ENCODE measurements at places on chromosomes 6 and 20.
A peak's percentile ranks its signal among the peaks of the same experiment; 100 is the strongest.

GRCh38 chr6:106799031-106799894 is 169.9 kb downstream of the QRSL1 start:
- DNase-seq = no peak

DNA sequence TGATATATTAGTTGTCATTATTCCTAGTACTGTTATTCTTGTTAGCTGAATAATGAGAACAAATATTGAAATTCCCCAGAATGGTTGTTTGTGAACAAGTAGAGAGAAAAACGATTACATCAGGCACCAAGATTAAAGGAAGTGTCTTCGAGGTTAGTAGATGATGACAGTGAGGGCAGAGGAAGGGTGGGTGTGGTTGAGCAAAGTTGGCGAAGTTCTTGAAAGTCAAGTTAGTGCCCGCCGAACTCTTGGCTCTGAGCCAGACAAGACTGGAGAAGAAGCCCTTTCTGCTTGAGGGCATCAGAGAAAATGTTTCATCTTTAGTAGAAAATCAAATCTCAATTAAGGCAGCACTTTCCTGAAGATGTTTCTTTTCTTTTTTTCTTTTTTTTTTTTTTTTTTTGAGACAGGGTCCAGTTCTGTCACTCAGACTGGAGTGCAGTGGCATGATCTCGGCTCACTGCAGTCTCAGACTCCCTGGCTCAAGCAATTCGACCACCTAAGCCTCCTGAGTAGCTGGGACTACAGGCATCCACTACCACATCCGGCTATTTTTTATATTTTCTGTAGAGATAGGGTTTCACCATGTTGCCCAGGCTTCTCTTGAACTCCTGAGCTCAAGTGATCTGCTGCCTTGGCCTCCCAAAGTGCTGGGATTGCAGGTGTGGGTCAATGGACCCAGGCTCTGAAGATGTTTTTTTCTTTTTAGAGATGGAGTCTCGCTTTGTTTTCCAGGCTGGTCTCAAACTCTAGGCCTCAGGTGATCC is 77.1 kb downstream of the SGK1 start:
- DNase-seq = peak; percentile 36

DNA sequence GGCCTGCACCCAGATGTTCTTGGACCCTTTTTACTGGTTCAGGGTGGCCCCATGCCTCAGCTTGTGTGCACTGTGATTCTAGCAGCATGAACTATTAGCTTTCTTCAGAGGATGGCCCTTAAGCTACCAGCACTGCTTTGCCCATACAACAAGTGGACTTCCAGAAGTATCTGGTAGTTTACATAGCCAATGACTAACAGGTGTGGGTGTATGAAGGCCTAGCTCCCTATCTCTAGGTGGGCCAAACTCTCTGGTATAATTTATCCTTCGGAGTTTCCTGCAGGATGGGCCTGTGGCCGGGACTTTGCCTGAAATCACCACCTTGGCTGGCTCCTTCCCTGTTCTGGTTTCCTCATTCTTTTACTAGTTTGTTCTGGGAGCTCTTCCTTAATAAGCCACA is 26.1 kb upstream of the JAG1 start:
- no peak for DNase-seq

DNA sequence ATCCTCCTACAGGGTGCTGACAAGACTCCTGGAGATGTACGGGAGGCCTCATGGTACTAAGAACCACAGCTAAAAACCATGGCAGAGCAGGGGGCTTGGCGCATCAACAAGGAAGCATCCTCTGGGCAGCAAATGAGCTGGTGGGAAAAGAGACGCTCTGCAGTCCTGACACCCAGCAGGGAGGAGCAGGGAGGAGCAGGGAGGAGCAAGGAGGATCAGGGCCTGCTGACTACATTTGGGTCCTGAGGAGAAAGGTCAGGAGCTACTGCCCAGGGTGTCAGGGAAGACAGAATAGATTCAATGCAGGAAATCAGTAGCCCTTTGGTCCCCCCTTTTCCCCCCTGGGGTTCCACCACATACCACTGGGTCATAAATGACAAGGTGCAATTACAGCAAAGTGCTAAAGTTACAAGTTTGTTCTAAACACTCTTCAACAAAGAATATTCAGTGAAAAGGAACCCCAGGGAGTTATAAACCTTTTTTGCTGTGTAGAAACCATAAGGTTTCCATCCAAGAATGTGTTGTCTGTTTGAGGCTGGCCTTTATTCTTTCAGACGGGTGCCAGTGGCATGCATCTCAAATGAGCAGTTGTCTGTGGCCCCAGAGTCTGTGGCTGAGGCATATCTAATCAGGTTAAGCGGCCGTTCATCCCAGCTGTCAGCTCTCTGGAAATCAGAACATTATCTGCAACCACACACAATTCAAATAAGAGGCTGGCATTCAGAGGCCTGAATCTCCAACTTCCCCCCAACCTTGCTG is 325.0 kb downstream of the CDC5L start:
- no peak for DNase-seq

DNA sequence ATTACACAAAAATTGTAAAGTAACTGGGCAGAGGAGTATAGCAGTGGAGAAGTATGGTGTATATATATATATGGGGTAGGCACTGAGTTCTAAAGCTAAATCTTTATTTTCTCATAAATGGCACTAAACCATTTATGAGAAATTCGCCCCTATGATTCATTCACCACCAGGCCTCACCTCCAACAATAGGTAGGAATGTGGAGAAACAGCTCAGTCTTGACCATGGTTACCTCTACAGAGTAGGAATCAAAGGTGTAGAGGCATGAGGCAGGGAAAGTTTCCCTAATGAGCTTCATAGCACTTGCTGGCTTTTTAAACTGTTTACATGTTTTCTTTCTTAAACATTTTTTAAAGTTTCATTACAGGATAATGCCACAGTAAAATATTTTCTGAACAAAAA is 36.9 kb upstream of the SUMO4 start:
- no peak for DNase-seq

DNA sequence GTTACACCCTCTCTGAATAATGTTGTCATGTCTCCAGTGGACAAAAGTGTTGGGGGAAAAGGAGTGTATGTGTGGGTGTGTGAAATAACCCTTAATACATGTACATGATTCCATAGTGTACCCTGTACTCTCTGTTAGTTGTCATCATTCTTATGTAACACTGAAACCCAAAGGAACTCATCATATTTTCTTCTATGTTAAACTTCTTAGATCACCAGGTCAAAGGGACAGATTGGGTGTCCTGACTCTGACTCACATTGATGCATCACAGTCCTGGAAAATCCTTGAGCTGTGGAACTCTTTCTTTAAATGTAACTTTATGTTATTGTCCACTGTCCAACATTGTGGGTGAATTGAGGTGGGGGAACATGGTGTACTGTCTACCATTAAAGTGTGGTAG is 350.5 kb downstream of the DHX35 start:
- no peak for DNase-seq

DNA sequence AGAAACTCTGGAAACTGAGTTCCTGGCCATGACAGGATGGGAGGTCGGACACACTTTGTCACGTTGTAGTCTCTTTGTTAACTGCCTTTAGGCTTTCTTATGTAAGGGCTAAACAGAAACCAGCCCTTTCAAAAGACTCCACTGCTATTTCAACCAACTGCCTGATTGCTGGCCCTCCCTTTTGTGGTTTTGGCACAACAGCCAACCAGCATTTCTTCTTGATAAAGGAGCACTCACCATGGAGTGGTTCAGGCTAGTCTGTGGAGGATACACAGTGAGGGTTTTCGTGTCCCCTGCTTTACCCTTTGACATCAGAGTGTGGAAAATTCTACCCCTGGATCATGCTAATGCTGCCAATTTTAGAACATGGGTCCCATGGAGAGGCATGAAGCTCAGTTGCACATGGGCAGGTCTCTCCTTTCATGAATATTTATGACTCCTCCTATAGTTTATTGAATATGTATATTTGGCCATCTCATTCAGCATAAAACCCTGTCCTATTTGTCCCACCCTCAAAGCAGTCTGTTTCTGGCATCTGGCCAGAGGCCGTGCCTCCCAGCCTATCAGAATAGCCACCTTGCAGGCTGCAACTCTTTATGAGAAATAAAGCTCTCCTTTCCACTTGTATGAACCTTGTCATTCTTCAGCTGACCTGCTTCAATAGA is 148.3 kb downstream of the HS3ST5 start:
- no peak for DNase-seq

DNA sequence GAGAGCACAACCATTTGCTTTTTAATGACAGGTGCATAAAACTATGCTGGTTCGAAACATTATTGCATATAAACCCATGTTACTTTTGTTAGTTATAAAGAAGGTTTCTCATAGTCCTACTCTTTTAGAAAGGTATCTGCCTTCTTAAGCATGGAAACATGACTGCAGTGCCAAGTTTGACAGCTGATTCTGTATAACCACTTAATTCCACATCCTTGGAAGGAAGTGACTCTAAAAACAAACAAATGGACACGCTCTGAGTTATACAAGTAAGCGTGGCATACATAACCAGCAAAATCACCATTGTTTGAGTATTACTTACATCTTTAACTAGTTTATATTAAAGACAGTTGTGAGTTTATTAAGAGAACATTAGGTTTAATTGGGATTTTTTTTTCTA is 125.0 kb upstream of the HDGFL1 start:
- no peak for DNase-seq

DNA sequence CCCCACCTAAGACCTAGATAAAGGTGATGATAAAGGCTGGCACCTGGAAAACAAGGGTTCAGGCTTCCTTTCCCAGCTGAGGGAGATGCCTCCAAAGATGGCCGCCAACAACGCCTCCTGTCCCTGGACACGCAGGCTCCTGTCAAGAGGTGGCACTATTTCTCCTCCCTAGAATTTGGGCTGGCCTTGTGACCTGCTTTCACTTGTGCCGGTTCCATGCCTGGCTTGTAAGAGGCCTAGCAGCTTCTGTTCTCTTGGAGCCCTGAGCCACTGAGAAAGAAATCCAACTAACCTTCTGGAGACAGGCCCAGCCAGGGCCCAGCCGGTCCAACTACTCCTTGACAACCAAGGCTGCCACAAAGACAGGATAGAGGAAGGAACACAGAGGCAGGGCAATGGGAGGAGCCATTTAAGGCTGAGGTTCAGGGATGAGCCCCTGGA is 60.2 kb upstream of the RALY start:
- DNase-seq = no peak

GRCh38 chr6:153140299-153140698 is 9.2 kb upstream of the RGS17 start:
- no peak for DNase-seq

- DNase-seq = no peak
Measured at GRCh38 chr6:52077961-52078625, 9.3 kb downstream of the PKHD1 start.

GRCh38 chr6:146787876-146788508 is 189.2 kb downstream of the ADGB start:
- DNase-seq = no peak

- no peak for DNase-seq
Measured at GRCh38 chr6:114364301-114364700, 21.5 kb upstream of the HS3ST5 start.

DNA sequence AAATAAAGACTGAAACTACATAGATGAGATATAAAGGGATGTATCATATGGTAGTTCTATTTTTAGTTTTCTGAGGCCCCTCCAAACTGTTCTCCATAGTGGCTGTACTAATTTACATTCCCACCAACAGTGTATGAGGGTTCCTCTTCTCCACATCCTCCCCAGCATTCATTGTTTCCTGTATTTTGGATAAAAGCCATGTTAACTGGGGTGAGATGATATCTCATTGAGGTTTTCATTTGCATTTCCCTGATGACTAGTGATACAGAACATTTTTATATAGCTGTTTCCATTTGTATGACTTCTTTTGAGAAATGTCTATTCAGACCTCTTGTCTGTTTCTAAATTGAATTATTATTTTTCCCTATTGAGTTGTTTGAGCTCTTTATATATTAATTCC is 229.3 kb downstream of the RFPL4B start:
- no peak for DNase-seq

GRCh38 chr20:58447511-58448391 is 58.7 kb downstream of the VAPB start:
- no peak for DNase-seq

DNA sequence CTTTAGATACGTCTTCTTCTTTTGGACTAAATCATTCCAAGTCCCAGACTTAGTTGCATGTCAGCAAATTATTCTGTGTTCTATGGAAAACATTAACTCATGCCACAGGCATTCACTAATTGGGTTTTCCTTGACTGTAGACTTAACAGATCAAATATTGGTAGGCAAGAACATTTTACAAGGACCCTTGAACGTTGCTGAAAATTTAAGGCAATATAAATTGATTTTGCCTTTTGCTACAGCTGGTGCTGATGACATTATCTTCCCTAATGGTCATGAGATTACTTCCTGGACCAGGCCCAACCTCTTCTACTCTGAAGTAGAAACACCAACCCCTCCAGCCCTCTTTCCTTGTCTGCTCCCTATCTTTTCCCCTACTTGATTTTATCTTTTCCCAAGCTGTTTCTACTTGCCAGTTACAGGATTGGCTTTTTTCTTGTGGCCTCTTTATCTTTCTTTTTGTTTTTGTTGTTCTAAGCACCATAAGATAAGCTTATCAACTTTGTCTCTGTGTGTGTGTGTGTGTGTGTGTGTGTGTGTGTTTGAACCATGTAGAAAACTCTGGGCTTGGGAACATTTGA is 514.0 kb upstream of the SOX4 start:
- no peak for DNase-seq

GRCh38 chr6:158242071-158242606 is 70.1 kb upstream of the TULP4 start:
- no peak for DNase-seq

- no peak for DNase-seq
Measured at GRCh38 chr20:61599061-61599531, 347.0 kb downstream of the CDH4 start.

- DNase-seq = peak; percentile 91
Measured at GRCh38 chr6:35342258-35343091, at the start of gene PPARD. PPARD (plus strand) TSS chr6:35342558; CDS start chr6:35411088, 68,530 bp downstream.

GRCh38 chr6:25404693-25405169 is 125.6 kb downstream of the CARMIL1 start:
- DNase-seq = no peak

GRCh38 chr20:33673410-33674293 is 576 bp downstream of the NECAB3 start:
- no peak for DNase-seq

GRCh38 chr6:106470316-106470715 is 109.8 kb downstream of the CRYBG1 start:
- no peak for DNase-seq

GRCh38 chr6:6565069-6565468 is 23.5 kb upstream of the LY86 start:
- DNase-seq = no peak

DNA sequence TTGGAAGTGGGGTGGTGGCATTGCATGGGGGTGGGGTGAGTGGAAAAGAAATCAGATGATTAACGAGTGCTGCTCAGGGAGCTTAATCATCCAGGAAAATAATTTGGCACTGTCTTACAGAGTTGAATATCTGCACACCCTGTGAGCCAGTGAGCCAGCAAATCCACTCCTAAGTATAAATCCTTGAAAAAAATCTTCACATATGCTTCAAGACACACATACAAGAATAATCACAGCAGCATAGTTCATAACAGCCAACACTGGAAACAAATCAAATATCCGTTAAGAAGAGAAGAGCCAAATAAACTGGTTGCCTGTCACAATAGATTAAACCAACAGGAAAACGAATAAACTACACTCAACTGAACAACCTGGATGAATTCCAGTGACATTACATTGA is 62.8 kb downstream of the SAMD3 start:
- no peak for DNase-seq

- no peak for DNase-seq
Measured at GRCh38 chr6:119791736-119792135, 442.2 kb upstream of the MAN1A1 start.

GRCh38 chr20:1862663-1863053 is 32.5 kb upstream of the SIRPA start:
- DNase-seq = no peak

All from esophagus squamous epithelium (tissue), 5 donors.